ENCODE measurements at places on chromosomes 5 and 9.

DNA sequence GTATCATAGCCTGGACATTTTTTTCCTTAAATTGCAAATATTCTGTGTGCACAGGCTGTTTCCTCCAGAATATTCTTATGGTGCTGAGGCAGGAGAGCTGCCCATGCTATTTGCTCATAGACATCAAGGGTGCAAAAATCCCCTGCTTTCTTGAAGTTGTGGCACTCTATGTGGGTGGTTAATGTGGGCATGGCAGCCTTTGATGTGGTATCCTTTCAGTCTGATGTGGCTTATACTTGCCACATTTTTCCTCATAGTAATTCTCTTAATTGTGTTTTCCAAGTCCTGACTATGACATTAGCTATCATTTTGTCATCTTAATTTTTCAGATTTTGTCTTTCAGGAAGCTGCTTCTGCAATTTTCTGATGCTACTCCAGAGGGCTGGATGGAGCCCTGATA lies 353.3 kb downstream of the YTHDC2 start:
- DNase-seq: no peak

DNA sequence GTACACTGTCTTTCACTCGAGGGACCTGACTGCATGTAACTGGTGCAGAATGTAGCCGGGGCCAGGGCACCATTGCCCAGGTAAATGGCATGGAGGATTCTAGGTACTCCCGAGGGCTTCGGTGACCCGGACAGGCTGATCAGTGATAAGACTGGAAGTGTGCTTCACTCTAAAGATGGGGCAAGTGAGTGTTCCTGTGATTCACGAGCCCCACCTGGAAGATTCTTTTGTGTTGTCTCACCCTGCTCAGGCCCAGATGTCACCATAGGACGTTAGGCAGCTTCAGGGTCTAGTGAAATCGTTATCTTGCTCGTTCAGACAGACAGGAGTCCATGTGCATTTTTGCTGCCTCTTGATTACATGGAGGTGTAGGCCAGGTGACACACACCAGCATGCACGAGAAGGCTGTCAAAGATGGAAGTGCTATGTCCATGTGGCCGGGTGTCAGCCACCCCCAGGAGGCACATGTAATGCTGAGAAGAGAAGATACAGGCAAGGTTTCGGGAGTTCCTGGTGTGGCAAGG lies 73.9 kb downstream of the WNK2 start:
- DNase-seq: no peak

- no peak for DNase-seq
Observed at GRCh38 chr5:178417391-178417811, 172.8 kb downstream of the COL23A1 start.

- no peak for DNase-seq
Observed at GRCh38 chr5:107157809-107158208, 512.9 kb downstream of the EFNA5 start.

- peak; percentile 77 for DNase-seq
Observed at GRCh38 chr9:89179895-89180734, 1.5 kb upstream of the SHC3 start.

Data from HTR-8/SVneo (cell line).